ENCODE measurements at places on chromosomes 5 and 9.

DNA sequence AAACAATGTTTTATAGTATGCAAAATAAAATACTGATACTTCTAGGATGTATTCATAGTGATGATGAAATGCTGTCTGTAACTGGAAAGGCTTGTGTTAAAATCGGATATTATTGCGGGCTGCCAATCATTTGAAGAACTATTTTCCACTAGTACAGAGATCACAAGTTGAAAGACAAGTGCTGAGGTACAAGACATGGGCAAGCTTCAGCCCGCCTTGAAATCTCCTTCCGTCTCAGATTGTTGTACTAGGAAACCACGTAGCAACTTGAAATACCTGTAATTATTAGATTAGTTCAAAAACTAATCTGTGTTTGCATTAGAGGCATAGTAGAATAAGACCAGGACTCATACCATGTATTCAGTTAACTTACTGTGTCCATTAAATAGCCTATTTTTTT, 218.2 kb downstream of the ARHGEF28 start:
- no peak for DNase-seq

DNA sequence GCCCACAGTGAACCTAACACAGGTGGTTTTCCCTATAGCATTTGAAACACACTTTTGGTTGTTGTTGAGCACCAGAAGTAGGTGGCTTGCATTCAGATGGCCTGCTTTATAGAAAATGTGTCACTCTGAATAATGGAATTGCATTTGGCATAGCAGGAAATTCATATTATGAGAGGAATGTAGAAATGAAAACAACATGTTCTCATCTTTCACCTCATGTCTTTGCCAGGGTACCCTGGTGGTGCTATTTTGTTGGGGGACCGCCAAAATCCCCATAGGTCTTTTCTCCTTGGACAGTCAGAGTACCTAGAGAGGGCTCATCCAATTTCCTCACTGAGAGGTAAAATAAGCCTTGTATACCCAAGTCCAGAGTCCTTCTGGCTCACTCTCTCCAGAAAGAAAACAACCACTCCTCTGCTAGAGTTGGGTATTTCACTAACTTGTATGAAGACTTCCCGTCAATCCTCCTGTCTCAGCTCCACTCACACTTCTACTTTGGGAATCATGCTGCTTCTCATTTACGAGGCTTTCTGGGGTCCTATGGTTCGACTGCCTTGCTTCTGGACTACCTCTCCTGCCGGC, 67.4 kb downstream of the MRPS27 start:
- DNase-seq, result no peak

DNA sequence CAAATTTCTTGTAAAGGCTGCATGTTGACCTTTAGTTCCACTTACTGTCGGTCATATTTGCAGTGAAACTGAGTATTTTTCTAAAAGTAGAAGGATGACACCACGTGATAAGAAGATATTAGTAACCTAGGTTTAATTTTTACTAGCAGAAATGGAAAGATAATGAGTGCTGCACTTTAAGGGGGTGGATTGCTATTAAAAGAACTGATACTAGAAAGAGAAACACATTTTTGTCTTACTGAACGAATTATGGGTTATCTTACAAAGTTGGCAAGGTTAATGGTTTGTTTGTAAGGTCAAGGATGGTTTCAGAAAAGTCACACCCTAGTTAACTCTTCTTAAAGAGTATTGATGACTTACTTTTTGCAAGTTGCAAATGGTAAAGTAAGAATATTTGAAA, 2.4 kb downstream of the MACIR start:
- DNase-seq, result no peak

GRCh38 chr5:54990841-54991258, 5.5 kb upstream of the ESM1 start:
- DNase-seq, result no peak

GRCh38 chr5:155620821-155621410, 607.4 kb downstream of the KIF4B start:
- no peak for DNase-seq

- no peak for DNase-seq
Measured at GRCh38 chr5:29758986-29759421, 1434.5 kb upstream of the CDH6 start.

DNA sequence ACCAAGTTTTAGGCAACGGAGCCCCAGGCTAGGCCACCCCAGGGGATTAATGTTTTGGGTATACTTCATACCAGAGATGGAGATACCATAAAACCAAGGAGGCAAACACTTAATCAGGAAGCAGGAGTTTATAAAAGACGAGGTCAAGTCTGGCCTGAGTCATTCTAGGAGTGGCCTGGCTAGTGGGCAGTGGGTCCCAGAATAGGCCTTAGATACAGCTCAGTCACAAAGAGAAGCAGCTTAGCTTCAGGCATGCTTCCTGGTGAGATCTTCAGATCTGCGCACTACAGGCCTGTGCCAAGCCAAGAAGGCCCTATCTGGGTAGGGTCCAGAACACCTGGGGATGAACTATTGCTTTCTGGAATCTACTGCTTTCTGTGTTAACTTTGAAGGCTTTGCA, 20.6 kb upstream of the NR5A1 start:
- no peak for DNase-seq

- no peak for DNase-seq
Measured at GRCh38 chr5:92652756-92653155, 928.3 kb downstream of the NR2F1-AS1 start.

GRCh38 chr9:5438301-5439162, 807 bp upstream of the PLGRKT start:
- no peak for DNase-seq

DNA sequence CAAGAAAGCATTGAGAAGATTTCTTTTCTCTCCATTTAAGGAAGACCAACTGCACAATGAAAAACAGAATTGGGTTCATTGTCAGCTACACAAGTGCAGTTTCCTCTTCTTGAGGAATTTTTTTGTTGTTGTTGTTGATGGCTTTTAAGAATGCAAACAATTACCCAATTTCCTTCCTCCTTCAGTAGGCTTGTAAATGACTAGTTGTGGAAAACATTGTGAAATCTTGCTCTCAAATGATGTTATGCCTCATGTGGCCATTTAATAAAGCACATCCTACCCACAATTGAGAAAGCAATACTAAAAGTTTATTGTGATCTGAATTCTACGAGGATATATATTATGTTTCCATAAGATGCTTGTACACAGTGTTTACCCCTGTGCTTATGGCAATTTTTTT, 171.6 kb downstream of the FAM174A start:
- peak; percentile 96 for DNase-seq

DNA sequence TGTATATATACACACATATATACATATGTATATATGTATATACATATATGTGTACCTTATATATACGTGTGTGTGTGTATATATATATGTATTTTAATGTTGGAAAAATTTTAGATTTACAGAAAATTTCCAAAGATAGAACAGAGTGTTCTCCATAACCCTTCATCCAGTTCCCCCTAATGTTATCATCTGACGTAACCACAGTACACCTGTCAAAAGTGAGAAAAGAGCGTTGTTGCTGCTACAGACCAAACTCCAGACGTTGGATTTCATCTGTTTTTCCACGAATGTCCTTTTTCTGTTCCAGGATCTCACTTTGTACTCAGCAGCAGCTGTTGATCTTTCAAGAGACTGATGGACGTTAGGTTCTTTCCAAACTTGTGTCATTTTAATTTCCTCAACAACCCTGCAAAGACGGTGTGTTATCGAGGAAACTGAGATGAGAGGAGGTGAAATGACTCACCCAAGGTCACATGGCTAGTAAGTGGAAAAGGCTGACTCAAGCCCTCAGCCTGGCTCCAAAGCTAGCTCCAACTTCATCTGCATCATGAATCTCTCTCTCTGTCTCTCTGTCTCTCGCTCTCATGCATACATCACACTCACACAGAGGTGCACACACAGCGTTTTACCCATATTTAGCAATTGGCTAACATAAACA, 17.0 kb upstream of the NTNG2 start:
- no peak for DNase-seq

DNA sequence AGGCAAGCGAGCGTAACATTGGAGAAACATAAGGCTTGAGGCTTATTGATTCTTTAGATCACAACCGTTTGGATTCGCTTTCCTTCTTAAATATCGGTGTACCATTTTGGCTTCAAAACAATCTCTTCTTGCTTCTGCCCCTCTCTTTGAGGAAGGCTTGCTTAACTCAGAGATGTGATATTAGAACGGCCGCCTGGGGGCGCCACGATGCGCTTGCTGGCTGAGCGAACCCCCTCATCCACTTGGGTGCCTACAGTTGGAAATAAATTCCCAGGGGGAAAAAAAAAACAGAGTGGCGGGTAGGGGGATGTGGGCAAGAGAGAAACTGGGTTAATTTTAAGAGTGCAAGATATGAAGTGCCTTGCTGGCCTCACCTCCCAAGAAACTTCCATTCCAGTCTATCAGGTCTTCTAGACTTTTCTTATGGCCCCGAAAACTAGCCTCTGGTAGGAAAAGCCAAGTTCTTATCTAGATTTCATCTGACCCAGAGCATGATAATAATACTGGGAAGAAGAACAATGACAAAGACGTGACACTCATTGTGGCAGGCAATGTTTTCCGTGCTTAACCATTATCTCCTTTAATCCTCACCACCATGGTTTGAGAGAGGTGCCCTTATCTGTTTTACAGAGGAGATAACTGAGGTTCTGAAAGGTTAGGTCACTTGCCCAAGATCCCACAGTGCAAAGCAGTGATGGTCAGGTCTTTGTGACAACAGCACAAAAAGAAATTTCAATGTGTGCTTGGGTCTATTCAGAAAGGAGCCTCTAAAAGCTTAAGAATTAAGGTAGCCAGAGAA, 115.8 kb downstream of the DPYSL3 start:
- no peak for DNase-seq

- DNase-seq, result no peak
Measured at GRCh38 chr5:8828596-8829322, 717.1 kb downstream of the SEMA5A start.

- DNase-seq, result no peak
Measured at GRCh38 chr5:15598294-15598902, 98.4 kb downstream of the FBXL7 start.

DNA sequence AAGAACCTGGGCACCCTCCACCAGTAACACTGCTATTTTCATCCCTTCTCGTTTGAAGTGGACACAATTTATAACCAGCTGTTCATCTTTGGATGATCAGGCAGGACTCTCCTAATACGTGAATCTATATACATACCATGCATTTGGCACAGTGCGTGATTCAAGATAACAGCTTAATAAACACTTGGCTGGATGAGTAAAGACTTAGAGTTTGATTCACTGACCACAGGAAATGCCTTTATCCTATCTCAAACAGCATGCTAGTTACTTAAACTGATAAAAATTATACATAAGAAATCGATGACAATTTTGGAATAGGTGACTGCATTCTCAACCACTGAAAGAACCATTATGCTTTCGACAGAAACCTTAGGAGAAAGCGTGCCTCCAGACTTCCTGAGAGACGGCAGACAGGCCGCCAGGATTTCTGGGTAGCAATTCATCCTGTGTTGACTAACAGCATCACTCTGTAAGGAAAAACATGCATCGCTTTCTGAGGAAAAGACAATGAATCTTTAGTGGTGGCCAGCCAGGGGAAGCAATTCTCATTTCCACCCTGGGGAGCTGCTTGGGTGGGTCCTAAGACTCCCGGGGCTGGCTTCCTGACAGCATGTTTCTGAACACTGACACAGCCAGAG, 9.7 kb downstream of the MRPL36 start:
- no peak for DNase-seq

GRCh38 chr9:33924978-33925797, 108.2 kb downstream of the UBE2R2 start:
- peak; percentile 9 for DNase-seq

- no peak for DNase-seq
Measured at GRCh38 chr5:174616036-174616435, 108.3 kb upstream of the MSX2 start.

DNA sequence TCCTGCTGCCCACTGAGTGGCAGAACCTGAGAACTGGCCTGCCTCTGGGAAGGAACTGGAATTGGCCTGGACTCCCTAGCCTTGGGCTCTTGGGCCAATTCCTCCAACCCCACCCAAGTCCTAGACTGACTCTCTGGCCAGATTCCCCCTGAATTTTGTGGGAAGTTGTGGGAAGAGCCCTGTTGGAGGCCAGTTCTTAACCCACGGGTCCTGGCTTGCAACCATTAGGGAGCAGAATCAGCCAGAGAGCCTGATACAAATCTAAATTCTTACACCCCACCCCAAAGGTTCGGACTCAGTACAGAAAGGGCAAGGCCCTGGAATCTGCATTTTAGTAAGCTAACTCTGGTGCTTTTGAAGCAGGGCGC, 125.3 kb upstream of the SLC25A48 start:
- DNase-seq, result no peak

DNA sequence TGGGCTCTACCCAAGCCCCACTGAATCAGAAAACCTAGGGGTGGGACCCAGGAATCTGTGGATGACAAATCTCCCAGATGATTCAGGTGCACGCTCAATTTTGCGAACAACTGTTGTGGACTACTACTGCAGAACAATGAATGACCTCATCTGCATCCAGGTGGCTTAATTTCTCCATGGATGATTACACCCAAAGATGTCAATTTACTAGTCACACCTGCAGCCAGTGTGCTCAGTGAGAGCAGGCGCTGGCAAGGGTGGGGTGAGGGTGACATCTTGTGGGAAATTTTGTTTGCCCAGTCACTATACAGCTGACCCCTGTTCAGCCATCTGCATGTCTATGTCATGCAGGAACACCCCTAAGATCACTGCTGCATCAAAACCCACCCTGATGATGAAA, 118.2 kb downstream of the ENTREP1 start:
- no peak for DNase-seq

DNA sequence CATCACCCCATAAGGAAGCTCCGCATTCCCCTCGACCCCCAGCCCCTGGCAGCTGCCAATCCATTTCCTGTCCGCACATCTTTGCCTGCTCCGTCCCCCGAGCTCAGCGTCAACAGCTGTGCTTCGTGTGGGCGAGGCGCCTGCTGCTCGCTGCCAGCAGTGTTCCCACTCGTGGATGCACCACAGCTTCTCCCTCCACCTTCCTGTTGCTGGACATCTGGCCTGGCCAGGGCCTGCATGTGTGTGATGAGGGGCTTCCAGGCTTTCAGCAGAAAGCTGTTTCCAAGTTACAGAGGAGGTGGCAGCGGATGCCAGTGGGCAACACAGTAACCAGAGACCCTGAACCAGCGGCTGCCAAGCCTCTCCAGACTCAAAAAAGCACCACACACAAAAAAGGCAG, 86.0 kb downstream of the PRRT1B start:
- DNase-seq, result no peak

- DNase-seq, result no peak
Measured at GRCh38 chr9:85466834-85467233, 274.9 kb downstream of the AGTPBP1 start.

DNA sequence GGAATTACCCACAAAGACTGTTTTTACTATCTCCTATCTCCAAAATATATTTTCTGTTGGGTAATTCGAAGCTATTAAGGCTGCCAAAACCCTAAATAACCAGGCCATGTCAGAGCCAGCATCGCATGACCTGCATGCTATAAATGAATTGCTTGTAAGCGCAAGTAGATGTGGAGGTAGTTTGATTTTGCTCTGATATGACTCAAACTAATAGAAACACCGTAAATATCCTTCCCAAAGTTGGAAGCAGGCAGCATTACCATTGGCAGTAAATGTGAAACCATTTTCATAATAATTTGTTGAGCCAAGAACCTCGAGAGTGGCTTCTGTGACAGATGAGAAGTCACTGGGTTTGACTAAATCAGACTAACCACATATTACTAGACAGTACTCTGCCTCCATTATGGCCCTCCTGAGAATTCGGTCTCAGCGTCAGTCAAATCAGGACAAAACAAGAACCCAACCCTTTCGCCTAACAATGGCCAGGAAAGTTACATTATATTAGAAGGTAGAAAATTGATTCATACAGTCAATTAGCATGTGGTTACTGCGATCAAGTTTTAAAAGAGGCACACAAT, 289.8 kb downstream of the SPOCK1 start:
- no peak for DNase-seq

All from MV-4-11 (cell line).